ENCODE measurements at places on chromosomes 5 and 9.

DNA sequence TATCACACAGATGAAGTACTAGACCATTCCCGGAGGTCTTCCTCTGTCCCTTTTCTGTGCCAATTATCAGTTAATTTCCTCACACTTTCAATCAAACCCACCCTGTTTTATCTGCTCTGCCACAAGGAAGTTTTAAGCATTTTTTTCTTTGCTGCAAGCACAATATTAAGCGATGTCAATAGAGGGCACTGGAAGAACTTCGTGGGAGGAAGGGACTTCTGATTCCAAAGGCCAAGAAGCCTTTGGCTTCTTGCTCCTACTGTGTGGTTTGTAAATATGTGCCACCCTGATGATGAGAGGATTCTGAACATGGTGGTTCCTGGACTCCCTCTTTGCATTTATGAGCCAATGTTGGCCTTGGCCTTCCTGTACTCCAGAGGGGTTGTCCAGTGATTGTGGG, 1712.5 kb upstream of the C9orf72 start:
- no peak for DNase-seq

GRCh38 chr9:77922591-77922990, 109.0 kb downstream of the GNAQ start:
- DNase-seq = no peak

DNA sequence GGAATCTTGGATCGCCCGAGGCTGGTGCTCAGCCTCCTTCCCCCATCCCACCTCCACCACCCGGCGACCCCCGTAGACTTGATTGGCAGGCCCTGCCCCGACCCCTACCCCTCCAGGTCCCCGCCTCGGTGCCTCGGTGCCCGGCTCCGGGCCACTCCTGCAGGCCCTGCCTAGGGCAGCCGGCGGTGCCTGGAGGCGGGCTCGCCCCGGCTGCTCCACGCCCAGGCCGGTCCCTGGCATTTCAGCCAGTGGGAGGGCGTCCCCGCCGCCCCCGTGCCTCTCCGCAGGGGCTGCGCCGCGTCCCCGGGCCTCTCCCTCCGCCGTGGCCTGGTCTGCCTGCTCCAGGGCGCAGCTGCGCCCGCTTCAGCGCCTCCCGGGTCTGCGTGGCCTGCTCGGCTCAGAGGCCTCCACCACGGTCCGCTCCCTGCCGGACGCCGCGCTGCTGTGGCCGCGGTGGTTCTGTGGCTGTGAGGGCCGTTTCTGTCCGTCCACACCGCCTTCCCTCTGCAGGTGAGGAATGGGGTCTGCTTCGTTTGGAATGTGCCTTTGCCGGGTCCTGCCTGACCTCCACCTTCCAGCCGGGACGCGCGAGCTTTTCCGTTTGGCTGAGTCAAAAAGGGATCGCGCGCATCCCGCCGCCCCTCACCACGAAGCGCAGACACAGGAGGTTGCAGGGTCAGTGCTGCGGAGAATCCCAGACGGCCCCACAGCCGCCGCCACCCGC, 48.3 kb upstream of the IRX4 start:
- peak; percentile 13 for DNase-seq

- no peak for DNase-seq
These were observed 75.6 kb downstream of the GAPVD1 start for GRCh38 chr9:125337236-125337635.

DNA sequence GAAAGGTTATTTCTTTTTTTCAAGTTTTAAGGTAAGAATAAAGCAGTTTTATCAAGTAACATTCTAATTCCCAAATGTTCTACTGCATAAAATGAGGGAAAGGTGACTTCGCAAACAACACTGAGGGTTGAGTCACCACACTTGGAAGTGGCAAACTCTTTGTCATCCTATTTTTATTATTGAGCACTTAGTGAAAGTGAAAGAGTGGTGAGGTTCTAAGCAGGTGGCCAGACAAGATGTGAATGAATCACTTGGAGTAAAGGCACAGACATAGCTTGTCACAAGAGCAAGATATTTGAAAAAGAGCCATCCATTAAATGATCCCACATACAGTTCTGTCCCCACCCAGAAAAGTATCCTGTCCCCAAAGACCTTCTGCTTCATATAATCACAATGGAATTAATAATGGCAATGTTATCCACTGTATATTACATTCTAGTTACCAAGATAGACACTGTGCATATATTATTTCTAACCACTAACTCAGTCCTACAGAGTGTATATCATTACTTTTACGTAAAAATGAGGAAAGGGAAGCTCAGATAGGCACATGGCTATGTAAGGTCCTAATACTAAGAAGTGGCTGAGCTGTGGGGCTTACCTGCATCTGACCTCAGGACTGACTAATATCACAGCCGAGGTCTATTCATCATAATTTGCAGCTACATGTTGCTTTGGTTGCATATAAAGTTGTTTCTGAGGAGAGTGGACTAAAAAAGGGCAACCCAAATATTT, 730.4 kb upstream of the MEF2C start:
- DNase-seq = no peak

- DNase-seq = no peak
These were observed 112.7 kb downstream of the OSTF1 start for GRCh38 chr9:75200892-75201470.

- no peak for DNase-seq
These were observed 93.8 kb upstream of the RASGRF2 start for GRCh38 chr5:80866371-80866770.

- DNase-seq = no peak
These were observed 51.4 kb upstream of the TJP2 start for GRCh38 chr9:69122549-69123141.

GRCh38 chr5:394671-395155, 48.3 kb upstream of the EXOC3 start:
- no peak for DNase-seq

DNA sequence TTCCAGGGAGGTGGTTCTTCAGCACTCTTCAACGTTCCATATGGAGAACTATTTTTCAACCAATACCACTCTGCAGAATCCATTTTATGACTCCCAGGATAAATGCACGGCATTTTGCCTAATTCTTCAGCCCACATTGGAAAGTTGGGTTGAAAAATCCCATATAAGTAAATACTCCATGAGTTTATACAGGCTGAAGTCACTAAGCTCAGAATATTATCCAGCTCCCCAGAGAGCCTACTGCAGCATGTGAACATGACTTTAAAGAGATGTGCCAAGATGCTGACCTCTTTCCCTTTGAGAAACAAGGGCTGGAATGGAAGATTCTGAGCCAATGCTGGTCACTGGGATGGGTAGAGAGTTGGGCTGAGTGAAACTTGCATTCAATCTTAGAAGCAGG, 111.9 kb upstream of the SLIT3 start:
- DNase-seq = no peak
